Stromal cell of bone marrow (primary cell): ENCODE measurements at places on chromosomes 13 and 19.

DNA sequence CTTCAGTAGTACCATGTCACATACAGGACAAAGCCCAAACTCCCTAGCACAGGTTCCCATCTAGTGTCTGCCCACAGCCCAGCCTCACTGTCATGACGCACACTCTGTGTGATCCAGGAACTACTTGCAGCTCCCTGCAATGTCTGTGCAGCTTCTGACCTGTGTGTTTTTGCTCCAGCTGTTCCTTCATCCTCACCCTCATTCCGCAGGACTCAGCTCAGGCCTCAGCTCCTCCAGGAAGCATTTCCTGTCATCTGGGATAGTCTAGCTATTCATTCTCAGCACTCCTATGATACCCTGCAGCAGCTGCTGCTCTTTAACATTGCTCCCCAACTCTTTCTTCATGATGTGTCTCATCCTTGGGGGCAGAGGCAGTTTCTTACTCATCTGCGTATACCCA, 56.1 kb downstream of the ENOX1 start:
- DNase-seq, result peak; percentile 18

DNA sequence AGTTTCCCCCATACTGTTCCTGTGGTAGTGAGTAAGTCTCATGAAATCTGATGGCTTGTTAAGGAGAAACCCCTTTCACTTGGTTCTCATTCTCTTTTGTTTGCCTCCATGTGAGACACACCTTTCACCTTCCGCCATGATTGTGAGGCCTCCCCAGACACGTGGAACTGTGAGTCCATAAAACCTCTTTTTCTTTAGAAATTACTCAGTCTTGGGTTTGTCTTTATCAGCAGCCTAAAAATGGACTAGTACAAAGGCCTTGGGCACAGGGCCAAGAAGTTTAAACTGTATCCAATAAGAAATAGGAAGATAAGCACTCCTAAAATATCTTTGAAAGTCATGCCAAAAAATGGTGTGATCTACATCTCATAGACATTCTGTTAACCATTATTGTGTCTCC, 176.9 kb downstream of the TBC1D4 start:
- DNase-seq, result no peak

GRCh38 chr19:33390908-33391630, 17.6 kb downstream of the CEBPG start:
- no peak for DNase-seq

- DNase-seq, result no peak
Observed at GRCh38 chr13:31725841-31726240, 13.5 kb upstream of the RXFP2 start.

GRCh38 chr19:51065221-51065960, 499 bp upstream of the KLK13 start:
- DNase-seq, result no peak
